ENCODE measurements at places on chromosomes 4 and X. TPM values are rescaled to one million over a fixed set of nuclear protein-coding genes. Genes with fewer than 3 reads are reported as not detected.
A peak's percentile ranks its signal among the peaks of the same experiment; 100 is the strongest.

DNA sequence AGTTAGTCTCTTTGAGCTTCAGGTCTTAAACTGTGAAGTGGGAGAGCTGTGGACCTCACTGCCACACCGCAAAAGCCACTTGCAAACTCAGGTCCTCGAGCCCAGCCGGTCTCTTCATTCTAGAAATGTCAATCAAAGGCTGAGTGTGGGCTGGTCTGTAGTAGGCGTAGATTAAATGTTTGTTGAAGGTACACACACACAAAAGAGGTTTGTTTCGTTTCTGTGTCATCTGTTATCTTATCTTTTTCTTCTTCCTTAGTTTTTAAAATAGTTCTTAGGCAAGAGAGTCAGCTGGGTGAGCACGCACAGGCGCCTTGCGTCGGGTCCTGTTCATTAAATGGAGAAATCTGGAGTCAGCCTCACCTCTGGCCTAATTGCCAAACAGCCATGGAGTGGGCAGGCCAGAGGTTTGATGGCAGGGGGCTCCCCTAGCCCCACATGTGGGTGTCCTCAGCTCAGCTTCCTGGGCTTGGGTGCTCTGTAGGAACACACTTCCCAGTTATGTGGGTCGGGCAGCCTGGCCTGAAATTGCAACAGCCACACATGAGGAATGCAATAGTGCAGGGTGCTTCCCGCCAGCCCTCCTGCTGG is 836 bp upstream of the PSAPL1 start:
- DNase-seq = peak; percentile 77
- peaks cover 27% of the 10 kb centered on the region for H3K4me1 ChIP-seq
- H3K27me3 ChIP-seq = no peaks in the 10 kb centered on the region
- H3K4me3 ChIP-seq = no peak overlapping the region

GRCh38 chrX:100687128-100687527 is 43.1 kb downstream of the SRPX2 start:
- H3K4me3 ChIP-seq = no peak overlapping the region
- H3K27ac ChIP-seq = no peak overlapping the region
- H3K27me3 ChIP-seq = no peaks in the 10 kb centered on the region
- no peaks in the 10 kb centered on the region for H3K36me3 ChIP-seq
- no peaks in the 10 kb centered on the region for H3K4me1 ChIP-seq

GRCh38 chrX:71671043-71671780 is 3.9 kb downstream of the LOC101059915 start:
- no peaks in the 10 kb centered on the region for H3K27me3 ChIP-seq
- H3K4me1 ChIP-seq = no peaks in the 10 kb centered on the region
- H3K4me3 ChIP-seq = no peak overlapping the region
- no peaks in the 10 kb centered on the region for H3K36me3 ChIP-seq
- H3K27ac ChIP-seq = no peak overlapping the region
- no peak for DNase-seq

Gene PDE5A
- total RNA-seq = 33.2 TPM

DNA sequence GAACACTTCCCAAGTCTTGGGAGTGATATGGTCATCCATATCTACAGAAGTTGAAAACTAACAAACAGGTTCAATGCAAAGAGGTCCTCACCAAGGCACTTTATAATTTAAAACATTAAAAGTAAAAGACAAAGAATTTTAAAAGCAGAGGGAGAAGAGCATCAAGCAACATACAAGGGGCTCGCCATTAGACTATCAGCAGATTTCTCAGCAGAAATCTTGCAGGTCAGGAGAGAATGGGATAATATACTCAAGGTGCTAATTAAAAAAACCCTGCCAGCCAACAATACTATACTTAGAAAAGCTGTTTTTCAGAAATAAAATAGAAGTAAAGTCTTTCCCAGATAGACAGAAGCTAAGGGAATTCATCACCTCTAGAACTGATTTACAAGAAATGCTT is 121.2 kb downstream of the NEK1 start:
- no peak overlapping the region for H3K27ac ChIP-seq
- H3K27me3 ChIP-seq = no peaks in the 10 kb centered on the region
- no peaks in the 10 kb centered on the region for H3K4me1 ChIP-seq
- H3K36me3 ChIP-seq = no peaks in the 10 kb centered on the region
- H3K4me3 ChIP-seq = no peak overlapping the region

DNA sequence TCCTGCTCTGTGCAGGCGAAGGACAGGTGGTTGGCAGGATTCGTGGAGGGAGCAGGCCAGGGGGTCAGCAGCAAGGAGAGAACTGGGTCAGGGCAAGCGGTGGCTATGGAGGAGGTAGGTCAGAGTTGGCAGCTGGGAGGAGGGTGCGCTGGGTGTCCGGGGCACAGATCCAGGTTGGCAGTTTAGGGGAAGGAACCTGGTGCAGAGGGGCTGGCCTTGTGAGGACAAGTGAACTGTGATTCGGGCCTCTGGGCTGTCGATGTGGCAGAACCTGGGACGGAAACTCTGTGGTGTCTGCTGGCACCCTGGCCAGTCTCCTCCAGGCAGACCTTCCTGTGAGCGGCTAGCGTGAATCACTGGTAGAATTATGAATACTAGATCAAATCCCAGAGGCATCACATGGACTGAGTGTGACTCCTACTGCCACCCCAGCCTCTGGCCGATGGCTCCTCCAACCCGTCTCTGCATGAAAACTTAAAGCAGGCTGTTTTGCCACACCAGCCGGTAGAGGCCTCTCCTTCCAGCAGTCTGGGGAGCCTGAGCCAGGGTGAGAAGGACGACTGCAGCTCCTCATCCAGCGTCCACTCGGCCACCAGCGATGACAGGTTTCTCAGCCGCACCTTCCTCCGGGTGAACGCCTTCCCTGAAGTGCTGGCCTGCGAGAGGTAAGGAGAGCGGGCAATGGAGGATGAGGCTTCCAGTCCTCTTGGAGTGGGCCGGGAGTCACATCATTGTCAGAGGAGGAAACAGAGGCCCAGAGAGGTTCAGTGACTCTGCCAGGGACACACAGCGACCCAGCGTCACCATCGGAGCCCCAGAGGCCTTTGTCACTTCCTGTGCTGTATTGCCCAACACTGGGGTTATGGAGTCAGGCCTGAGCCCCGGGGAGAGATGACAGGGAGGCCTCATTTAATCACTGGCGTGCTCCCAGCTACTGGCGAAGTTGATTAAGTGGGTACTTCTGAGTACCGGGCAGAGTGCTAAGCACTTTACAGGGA is 20.3 kb downstream of the EVC start:
- no peak for DNase-seq
- no peaks in the 10 kb centered on the region for H3K27me3 ChIP-seq
- no peak overlapping the region for H3K27ac ChIP-seq
- H3K4me1 ChIP-seq = no peaks in the 10 kb centered on the region
- H3K4me3 ChIP-seq = no peak overlapping the region

DNA sequence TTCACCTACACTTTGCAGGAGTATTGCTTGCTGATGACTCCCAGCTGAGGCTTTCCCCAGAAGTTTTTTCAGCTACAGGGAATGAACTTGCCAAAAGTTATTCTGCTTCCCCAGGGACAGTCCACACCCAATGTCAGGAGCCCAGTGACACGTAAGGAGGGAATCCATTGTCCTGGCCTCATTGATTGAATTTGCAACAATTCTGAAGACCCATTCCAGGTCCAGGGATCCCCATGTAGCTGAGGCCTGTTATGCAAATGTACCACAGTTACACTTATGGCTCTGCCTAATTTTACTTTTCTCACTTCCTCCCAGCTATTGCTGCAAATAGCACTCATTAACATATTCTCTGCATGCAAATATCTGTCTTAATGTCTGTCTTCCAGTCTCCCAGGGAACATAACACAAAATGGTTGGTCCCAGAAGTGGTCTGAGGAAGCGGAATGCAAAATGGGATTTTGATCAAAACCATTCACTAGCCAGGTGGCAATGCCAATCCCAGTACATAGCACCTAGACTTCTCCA is 113.7 kb upstream of the ACTRT1 start:
- no peaks in the 10 kb centered on the region for H3K4me1 ChIP-seq
- H3K4me3 ChIP-seq = no peak overlapping the region
- no peak for DNase-seq
- no peak overlapping the region for H3K27ac ChIP-seq

- no peak for DNase-seq
- no peak overlapping the region for H3K4me3 ChIP-seq
- H3K27ac ChIP-seq = no peak overlapping the region
- H3K4me1 ChIP-seq = no peaks in the 10 kb centered on the region
- no peaks in the 10 kb centered on the region for H3K36me3 ChIP-seq
These were observed 54.2 kb downstream of the ENOX2 start for GRCh38 chrX:130848763-130849162.

All from hepatocyte (in vitro differentiated cells).